SJSA1 (cell line): ENCODE measurements at places on chromosomes 1 and 21. TPM values are rescaled to one million over a fixed set of nuclear protein-coding genes. Genes with fewer than 3 reads are reported as not detected.

Gene TEKT2
- total RNA-seq, result not detected in 2 replicates

GRCh38 chr21:33157303-33157702, 72.4 kb upstream of the IFNAR2 start:
- H3K4me1 ChIP-seq, result no peaks in the 10 kb centered on the region
- H3K36me3 ChIP-seq, result no peaks in the 10 kb centered on the region
- DNase-seq, result no peak
- peaks cover 21% of the 10 kb centered on the region for H3K27me3 ChIP-seq

- peak overlapping the region; percentile 73 for H3K27ac ChIP-seq
- H3K4me1 ChIP-seq, result peaks cover 52% of the 10 kb centered on the region
- H3K36me3 ChIP-seq, result peaks cover 28% of the 10 kb centered on the region
- H3K27me3 ChIP-seq, result no peaks in the 10 kb centered on the region
- DNase-seq, result peak; percentile 87
These were observed 284.4 kb upstream of the C1orf105 start for GRCh38 chr1:172135978-172136610.

Gene CALML6
- total RNA-seq, result 0.41 TPM in 1 of 2 replicates, not detected in the other

GRCh38 chr1:184031409-184032107, 6.0 kb downstream of the COLGALT2 start:
- H3K27me3 ChIP-seq, result no peaks in the 10 kb centered on the region
- peaks cover 7% of the 10 kb centered on the region for H3K4me1 ChIP-seq
- DNase-seq, result no peak
- no peak overlapping the region for H3K27ac ChIP-seq

DNA sequence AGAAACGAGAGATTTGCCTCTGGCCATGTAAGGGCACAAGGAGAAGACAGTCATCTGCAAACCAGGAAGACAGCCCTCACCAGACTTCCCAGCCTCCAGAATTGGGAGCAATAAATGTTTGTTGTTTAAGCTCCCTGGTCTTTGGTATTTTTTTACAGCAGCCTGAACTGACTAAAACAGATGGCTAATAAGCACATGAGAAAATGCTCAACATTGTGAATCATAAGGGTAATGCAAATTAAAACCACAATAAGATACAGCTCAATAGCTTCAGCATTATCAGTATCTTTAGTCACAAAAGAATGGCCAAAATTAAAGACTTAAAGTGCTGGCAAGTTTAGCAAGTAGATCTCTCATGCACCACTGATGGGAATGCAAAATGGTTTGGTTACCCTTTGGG, 11.7 kb downstream of the UBE2G2 start:
- H3K27me3 ChIP-seq, result no peaks in the 10 kb centered on the region
- H3K4me3 ChIP-seq, result no peak overlapping the region
- H3K36me3 ChIP-seq, result peaks cover 72% of the 10 kb centered on the region
- no peak overlapping the region for H3K27ac ChIP-seq
- no peak for DNase-seq

DNA sequence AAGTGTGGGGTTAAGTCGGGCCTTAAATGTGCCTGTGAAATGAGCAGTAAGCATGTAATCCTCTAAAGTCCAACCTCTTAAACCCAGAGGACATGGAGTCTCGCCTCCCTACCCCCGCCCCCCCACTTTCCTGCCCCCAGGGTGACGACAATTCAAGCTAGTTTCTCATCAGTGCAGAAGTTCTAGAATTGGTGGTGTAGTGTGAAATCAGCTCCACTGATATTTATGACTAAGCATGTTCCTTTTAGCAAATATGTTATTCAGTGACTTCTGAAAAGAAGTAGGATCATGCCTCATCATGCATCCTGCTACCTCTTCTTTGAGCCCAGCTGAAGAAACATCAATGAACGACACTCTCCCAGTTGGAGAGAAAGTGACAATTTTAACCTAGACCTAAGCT, 2.6 kb upstream of the ABCB10 start:
- H3K27ac ChIP-seq, result no peak overlapping the region
- no peak for DNase-seq
- peaks cover 4% of the 10 kb centered on the region for H3K36me3 ChIP-seq
- H3K4me3 ChIP-seq, result no peak overlapping the region
